GDM1 (cell line): ENCODE measurements at places on chromosomes 5 and 9.

- no peak for DNase-seq
These were observed 6.9 kb downstream of the PROP1 start for GRCh38 chr5:177988989-177989625.

DNA sequence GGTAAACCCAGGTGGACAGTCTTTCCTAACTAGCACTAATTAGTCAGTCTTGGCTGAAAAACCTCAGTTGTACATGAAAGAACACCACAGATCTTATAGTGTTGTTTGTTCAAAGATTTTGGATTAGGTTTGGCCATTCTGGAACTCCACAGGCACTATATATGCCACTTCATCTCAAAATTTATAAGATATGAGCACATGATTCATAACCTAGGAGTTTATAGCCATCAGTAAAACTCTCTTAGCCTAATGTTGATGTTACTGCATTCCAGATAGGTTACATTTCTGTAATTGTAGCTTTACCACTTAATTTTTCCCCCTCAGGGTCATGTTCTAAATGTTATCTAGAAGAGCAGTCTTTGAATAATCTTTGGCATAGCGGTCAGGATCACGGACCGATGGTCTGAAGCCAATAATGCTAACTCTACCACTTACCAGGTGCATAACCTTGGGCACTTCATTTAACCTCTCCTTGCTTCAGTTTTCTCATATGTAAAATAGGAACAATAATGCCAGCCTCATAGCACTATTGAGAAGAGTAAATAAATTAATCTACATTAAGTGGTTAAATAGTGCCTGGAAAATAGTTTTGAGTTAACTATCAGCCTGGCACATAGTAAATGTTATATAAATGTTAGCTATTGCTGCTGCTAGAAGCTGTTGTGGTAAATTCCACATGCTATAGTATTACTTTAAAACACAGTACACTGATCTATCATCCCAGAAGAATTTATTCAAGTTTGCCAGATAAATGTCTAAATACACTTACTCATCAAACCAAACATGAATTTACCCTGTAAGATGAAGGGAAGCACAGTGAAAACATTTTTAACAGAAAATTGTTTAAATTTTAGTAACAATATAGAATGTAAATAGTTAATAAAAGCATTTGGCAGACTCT, 743.9 kb downstream of the NR2F1-AS1 start:
- no peak for DNase-seq

GRCh38 chr5:110264661-110265060, 461.8 kb downstream of the TMEM232 start:
- DNase-seq: no peak

DNA sequence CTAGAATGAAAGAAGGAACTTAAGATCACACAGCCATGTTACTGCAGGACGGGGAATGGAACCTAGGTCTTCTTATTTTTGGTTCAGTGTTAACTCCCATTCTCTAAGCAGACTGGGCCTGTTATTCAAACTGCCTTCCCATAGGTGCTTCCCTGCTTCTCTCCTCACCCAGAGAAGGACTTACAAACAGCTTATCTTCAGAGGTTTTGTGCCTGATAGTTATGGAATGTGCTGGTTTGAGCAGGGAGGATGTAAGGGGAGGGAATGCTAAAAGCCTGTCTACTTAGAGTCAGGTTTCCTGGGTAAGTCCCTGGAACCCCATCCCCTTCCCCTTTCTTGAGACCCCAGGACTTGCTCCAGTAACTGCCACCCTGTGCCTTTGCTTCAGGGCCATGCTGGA, 4.2 kb upstream of the PSMD5 start:
- DNase-seq: no peak

DNA sequence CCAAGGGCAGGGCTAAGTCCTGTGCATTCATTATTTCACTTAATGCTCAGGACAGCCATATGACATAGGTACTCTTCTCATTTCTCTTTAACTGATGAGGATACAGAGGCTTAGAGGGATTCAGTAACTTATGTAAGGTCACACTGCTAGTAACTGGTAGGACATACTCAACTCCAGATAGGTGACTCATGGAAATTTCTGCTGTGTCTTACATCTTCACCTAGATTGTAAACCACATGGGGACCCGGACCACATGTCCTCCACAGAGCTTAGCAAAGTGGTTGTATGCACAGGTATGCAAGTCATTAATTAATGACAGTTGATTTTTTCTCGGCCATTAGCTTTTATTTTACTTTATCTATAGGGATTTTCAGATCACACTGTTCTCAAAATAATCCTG, 29.3 kb downstream of the SLC1A1 start:
- DNase-seq: no peak

- no peak for DNase-seq
These were observed 16.8 kb downstream of the SERINC5 start for GRCh38 chr5:80238778-80239679.

- DNase-seq: no peak
These were observed 159.2 kb downstream of the SNX18 start for GRCh38 chr5:54676481-54677340.

DNA sequence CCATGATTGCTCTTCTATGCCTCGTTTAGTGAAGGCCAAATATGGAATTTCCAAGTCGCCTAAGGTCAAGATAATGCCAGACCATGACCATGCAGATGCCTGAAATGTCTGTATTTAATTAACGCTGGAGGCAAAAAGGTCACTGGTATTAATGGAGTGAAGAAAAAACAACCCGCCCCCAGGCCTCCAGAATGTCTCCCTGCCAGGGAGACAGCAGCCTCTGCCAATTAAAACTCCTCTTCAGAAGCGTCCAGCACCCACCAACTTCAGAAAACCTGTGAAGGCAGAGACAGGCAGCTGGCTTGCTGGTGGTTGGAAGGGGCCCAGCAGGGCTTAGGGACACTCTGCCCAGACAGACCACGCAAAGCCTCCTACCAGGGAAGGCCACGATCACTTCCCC, 94.4 kb downstream of the VAV2 start:
- DNase-seq: no peak

GRCh38 chr5:123929055-123929474, 417.1 kb downstream of the CSNK1G3 start:
- no peak for DNase-seq

DNA sequence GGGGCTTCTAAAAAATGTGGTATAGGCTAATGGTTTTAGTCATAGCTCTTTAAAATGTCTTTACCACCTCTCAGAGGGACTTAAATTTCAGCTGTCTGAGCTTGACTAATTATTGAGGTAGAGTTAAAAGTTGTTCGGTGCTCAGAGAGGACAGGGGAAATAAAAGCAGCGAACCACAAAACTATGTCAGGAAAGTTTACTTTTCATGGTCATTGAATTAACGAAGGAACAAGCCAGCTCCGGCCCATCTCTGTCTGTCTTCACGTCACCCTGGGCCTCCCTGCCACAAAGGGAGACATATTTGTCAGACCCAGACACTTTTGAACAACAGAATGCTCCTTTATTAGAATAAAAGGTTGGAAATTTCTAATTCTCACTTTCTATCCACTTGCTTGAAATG, 98.8 kb upstream of the EFNA5 start:
- DNase-seq: no peak

DNA sequence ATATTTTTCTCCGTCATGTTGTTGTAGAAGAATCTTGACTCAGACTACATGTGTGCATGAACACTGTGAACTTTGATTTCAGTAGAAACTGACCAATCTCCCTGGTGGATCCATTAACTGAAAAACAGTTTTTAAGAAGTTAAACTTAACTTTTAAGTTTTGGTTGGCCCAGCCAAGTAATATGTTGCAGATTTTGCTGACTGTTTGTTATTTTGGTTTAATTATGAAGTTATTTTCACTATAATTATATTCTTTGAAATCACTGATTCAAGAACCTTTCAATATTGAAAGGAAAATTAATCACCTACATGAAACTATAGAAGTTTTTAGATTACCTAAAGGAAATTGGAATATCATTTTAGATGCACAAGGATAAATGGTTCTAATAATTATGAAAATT, 373.6 kb upstream of the COX7C start:
- DNase-seq: no peak

DNA sequence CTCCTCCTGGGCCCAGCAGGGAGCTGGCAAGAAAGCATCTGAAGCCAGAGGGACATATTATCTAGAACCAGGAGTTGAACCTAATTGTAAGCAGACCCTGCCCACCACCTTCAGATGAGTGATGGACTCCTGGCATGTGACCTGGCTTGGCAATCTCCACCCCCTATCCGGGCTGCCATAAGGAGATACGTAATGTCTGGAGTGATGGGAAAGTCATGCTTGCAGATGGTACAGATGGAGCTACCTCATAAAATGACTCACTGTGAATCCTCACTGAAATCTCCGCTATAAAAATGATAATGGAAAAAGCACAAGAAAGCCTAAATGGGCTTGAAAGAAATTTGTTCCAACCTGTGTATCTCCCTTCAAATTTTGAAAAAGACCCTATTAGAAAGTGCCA, 157.5 kb downstream of the DMRT2 start:
- no peak for DNase-seq

- DNase-seq: no peak
These were observed 1.5 kb downstream of the VDAC1 start for GRCh38 chr5:134003064-134003816.

- DNase-seq: no peak
These were observed 809.8 kb upstream of the NUDT12 start for GRCh38 chr5:104372376-104372775.

- no peak for DNase-seq
These were observed 64.4 kb upstream of the POU5F2 start for GRCh38 chr5:93805616-93806379.

DNA sequence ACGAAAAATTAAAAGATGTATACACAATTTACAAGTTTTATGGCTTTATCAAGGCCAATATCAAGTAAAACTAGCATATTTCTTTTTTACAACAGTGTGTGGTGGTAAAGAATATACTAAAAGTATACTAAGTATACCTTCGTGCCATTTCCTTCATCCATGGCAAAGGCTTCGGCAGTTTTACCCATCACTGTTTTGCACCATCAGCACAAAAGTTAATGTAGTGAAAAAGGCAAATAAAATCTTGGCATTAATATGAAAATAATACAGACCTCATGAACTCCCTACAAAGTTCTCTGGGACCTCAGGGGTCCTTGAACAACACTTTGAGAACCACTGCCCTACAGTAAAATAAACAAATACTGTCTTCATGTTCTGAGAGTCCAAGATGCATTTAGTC, 312.3 kb upstream of the NREP start:
- no peak for DNase-seq

- DNase-seq: no peak
These were observed 40.5 kb upstream of the ANGPTL2 start for GRCh38 chr9:127162864-127163365.

GRCh38 chr5:67652201-67652600, 455.6 kb upstream of the CD180 start:
- DNase-seq: no peak

GRCh38 chr9:127516835-127517607, 65.7 kb downstream of the LRSAM1 start:
- no peak for DNase-seq

DNA sequence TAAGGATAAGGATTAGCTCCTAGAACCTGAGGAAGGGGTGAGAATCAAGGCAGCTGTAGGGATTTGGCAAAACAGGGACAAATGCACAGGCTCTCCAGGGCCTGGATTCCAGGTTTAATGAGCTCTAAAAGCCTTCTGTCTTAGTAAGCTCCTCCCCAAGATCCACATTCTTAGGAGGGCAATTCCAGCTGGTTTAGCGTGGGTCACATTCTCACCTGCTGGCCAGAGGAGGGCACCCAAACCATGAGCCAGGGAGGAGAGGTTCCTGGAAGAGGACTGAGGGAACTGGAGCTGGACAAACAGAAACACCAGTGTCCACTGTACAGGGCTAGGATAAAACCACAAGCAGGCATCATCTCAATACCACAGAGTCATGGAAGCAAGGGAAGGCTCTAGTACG, 480.0 kb downstream of the CCDC171 start:
- DNase-seq: no peak

DNA sequence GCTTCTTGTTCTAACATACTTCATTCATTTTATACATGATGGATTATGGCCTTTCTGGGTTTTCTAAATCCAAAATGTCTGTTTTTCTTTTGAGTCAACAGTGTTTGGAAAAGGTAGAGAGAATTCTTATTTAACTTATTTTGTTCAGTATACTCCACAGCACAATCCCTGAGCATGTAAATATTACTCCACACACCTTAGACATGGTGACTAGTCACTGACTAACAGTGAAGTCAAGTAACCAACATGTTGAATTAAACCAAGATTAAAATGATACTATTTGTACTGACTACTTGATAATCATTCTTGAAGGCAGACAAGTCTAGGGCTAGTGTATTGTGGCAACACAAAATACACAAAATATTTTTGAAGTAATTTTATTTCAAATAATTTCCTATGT, 55.0 kb downstream of the HAPLN1 start:
- no peak for DNase-seq

DNA sequence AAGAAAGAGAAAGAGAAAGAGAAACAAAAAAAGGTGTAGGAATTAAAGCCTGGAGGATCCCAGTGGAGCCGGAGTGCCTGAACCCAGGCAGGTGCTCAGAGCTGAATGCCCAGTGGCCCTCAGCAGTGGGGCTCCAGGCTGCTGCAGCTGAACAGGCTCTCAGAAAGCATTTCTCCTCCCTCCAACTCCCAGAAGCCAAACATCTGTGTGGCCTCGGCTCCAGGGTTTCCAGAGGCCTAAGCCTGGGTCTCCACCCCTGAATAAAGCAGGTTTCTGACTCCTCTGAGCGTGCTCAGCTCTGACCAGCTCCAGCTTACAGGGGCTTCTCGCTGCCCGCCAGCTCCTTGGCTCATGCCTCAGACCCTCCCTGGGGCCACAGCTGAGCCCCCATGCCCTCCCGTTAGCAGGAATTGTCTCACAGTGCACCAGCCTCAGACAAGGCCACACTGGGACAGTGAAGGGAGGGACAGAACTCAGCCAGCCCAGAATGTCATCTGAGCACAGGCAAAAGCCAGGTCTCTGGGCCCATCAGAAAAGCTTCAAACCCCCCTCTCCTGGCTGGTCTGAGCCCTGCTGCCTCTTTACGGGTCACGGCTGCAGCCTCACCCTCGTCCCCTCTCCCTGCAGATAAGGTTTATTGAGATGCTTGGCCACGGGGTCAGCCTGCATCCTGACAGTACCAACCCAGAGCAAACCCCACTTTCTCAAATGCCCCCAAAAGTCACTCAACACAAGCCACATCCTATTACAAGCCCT, 114.4 kb upstream of the PPP1R26 start:
- DNase-seq: no peak

DNA sequence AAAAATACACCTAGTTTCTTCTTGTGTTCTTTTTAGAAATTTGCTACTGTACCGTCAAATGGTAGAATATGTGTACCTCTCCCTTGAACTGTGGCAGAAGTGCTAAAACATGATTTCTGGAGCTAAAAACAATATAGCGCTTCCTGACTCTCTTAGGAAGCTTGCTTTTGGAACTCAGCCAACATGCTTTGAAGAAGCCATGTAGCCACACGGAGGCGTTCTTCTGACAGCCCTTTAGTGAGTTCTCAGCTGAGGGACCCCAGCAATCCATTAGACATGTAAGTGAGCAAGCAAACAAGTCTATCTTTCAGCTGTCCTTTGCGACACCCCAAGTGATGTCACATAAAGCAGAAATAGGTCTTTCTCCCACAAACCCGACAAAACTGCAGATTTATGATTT, 917.0 kb downstream of the CDH9 start:
- DNase-seq: no peak

- DNase-seq: no peak
These were observed 163.4 kb upstream of the PUM3 start for GRCh38 chr9:3007326-3007725.
